Subcutaneous preadipocyte (primary cell): ENCODE measurements at places on chromosomes 4 and X. TPM values are rescaled to one million over a fixed set of nuclear protein-coding genes. Genes with fewer than 3 reads are reported as not detected.

The DDIT4L gene
- total RNA-seq = 6.3 and 12.9 TPM in 2 replicates

The NHSL2 gene
- 0.78 and 1.8 TPM in 2 replicates for total RNA-seq

The GJB1 gene
- total RNA-seq = not detected in 2 replicates

The FAAH2 gene
- total RNA-seq = not detected in 2 replicates
